ENCODE measurements at places on chromosomes 2 and 18. TPM values are rescaled to one million over a fixed set of nuclear protein-coding genes. Genes with fewer than 3 reads are reported as not detected.

The KIF5C gene
- 0.43 TPM for total RNA-seq

The LOXHD1 gene
- not detected for total RNA-seq

The ASPRV1 gene
- 0.23 TPM for total RNA-seq

The LBX2 gene
- 4.2 TPM for total RNA-seq

The CCDC195 gene
- not detected for total RNA-seq

The KHK gene
- 10.7 TPM for total RNA-seq

The TUBB8B gene
- not detected for total RNA-seq

The SIX3 gene
- 0.58 TPM for total RNA-seq

The IDH1 gene
- 91.1 TPM for total RNA-seq

Measured in A549 treated with CORT108297 at 1 μM for 4 hours (cell line).